ENCODE measurements at places on chromosomes 13 and 19.

DNA sequence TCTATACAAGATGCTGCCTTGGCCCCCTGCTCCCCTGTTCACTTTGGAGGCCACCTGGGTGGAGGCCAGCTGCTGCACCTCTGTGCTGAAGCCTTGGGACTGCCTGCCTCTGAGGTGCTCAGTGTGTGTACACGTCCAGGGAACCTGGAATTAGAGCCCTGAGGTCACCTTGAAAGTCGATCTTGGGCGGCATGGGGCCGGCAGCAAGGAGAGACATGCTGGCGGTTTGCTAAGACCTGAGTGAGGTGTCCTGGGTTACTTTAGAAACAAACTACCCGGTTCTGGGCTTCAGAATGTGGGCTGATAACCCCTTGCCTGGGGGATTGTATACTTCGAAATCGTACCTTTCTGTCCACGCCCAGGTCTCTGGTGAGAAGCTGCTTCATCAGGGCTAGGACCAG lies 25.5 kb downstream of the TSSK6 start:
- no peak for DNase-seq

GRCh38 chr13:110229905-110230563 lies 76.9 kb downstream of the COL4A1 start:
- no peak for DNase-seq

- no peak for DNase-seq
These were observed 10.9 kb upstream of the CERS1 start for GRCh38 chr19:18906605-18907519.

- DNase-seq, result peak; percentile 35
These were observed 4.6 kb upstream of the RFXAP start for GRCh38 chr13:36814465-36814864.

GRCh38 chr13:83733293-83733692 lies 149.0 kb downstream of the SLITRK1 start:
- DNase-seq, result no peak

DNA sequence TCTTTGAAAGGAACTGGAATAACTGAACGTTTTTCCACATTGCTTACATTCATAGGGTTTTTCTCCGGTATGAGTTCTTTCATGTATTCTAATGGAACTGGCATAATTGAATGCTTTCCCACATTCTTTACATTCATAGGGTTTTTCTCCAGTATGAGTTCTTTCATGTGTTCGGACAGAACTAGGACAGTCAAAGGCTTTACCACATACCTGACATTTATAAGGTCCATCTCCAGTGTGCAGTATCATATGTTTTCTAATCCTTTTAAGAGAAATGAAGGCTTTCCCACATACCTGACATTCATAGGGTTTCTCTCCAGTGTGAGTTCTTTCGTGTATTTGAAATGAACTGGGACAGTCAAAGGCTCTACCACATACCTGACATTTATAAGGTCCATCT lies 24.7 kb downstream of the ZNF564 start:
- DNase-seq, result no peak

GRCh38 chr13:106981051-106981450 lies 413.1 kb upstream of the ARGLU1 start:
- no peak for DNase-seq

DNA sequence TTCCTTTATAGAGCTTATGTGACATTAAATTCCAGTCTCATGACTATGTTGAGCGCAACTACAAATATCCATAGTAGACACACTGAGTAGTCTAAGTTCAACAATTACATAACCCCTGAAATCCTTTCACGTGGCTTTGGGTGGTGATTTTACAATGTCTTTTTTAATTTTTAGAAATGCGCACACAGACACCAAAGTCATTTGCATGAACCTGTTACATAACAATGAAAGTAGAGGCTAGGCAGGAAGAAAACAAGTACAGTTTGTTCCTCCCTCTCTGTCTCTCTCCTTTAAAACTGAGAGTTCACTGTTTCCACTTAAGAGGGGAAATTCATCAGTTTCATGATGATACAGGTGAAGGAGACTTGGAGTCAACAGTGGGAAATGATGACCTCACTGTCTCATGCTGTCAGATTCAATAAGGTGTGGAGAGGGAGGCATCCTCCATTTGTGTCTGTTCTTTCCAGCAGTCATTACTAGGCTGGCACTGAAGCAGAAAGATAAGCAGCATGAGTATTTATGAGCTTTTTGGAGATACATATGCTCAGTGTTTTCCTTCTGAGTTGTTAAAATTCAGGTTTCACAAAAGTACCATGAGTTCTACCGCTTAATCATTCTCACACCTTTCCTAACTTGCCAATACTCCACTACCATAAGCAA lies 201.8 kb downstream of the LHFPL6 start:
- DNase-seq, result no peak

DNA sequence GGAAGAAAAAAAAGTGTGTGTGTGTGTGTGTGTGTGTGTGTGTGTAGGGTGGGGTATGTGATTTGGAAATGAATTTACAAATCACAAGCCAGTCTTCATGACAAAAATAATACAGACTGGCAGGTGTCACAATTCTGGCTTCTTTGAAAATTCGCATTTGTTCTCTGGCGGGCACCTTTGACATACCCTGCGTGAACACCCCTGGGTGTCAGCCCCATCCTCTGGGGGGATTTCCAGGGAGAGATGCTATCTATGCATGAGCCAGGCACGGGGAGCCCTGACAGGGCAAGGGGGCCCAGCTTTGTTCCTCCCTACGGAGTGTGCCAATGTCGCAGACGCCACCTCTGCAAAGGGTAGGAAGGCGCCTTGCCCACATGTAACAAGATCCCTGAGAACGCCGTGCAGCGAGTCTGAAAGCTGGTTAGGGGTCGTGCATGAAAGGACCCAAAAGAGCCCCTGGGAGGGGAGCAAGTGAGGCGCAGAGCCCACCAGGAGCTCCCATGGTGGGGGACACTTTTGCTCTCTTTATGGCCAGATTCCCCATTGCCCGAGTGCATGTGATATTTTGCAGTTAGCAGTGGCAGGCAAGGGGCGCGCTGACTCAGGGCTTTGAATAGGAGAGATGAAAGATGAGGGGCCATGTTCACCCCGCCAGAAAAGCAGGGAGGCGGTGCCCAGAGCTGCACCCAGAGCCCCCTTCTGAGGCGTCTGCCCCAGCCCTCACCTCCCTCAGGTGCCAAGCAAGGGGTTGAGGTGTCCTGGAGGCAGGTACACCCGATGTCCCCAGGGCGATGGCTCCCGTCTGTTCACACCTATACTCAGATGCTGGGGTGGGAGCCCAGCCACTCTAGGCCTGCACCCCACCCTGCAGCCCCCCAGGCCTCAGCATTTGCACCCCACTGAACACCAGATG lies 45.3 kb downstream of the KLF2 start:
- no peak for DNase-seq

DNA sequence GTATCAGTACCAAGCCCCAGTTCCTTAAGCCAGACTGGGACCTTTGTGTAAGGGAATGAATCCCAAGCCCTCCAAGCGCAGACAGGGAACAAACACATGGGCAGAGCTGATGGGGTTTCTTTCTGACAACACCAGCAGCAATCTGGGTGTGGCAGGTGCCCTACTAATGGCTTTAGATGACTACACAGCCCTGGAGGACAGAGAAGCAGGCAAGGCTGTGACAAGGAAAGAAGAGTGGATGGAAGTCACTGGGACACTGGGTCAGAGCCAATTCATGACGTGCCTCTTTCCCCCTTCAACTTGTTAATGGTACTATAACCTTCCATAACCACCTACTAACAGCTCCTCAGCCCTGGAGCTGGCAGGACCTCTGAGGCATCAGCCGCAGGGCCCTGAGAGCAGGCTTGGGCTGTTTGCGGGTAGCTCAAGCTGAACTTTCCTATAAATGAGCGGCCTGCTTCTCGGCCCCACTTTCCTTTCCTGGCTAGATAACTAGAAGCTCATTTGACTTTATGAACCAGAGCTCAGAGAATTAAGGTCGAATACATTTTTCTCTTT lies 38.9 kb downstream of the RASL11A start:
- no peak for DNase-seq

- no peak for DNase-seq
These were observed 3.1 kb downstream of the PPP1R14A start for GRCh38 chr19:38252941-38253691.

DNA sequence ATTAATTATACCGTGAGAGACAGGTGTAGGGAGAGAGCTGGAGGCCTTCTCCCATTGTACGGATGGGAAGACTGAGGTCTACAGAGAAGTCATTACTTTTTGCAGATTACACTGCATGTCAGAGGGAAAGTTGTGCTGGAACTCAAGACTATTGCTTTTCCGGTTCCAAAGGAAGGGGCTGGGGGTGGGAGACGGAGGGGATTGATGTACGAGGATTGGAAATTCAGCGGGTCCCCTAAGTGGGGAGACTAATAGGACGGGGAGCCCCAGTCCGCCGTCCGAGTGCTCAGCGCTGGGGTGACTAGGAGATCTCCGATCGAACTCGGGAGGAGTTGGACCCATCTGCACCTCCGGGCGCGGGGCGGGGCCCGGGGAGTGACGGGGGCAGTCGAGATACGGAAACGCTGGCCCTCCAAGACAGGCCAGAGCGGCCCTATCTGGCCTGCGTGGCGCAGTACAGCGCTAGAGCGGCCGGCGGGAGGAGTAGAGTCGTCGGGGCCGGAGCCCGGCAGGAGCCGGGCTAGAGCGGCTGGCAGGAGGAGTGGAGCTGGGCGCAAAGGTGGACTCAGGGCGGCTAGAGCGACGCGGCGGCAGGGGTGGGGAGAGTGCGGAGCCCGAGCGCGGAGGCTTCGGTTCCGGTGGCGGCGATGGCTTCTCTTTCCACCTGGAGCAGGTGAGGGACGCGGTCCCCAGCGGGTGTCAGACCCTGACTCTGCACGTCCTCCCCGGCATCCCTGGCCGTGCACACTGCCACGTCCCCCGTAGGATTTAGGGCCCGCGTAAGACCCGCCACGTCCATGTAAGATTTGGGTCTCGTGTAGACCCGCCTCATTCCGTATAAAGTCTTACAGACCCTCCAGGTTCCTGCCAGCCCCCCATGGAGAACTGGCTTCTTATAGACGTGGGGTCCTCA lies 1.1 kb downstream of the ARHGEF1 start:
- DNase-seq, result peak; percentile 97

DNA sequence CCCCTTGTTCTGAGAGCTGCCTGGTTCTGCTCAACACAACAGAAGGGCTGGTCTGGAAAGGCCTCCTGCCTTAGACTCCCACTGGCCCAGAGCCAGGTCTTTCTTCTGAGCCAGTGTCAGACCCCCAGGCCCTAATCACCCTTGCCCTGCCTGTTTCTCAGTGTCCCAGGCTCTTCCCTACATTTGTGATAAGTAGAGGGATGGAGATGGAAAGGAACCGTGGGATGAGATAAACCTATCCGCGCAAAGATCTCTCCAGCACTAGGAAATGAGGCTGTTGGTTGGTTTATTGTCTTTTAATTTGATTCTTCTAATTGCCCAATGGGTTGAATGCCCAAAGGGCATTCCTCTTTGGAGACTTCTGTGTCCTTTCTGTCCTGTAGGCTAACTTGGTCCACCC lies 470.0 kb downstream of the TSHZ3 start:
- no peak for DNase-seq

DNA sequence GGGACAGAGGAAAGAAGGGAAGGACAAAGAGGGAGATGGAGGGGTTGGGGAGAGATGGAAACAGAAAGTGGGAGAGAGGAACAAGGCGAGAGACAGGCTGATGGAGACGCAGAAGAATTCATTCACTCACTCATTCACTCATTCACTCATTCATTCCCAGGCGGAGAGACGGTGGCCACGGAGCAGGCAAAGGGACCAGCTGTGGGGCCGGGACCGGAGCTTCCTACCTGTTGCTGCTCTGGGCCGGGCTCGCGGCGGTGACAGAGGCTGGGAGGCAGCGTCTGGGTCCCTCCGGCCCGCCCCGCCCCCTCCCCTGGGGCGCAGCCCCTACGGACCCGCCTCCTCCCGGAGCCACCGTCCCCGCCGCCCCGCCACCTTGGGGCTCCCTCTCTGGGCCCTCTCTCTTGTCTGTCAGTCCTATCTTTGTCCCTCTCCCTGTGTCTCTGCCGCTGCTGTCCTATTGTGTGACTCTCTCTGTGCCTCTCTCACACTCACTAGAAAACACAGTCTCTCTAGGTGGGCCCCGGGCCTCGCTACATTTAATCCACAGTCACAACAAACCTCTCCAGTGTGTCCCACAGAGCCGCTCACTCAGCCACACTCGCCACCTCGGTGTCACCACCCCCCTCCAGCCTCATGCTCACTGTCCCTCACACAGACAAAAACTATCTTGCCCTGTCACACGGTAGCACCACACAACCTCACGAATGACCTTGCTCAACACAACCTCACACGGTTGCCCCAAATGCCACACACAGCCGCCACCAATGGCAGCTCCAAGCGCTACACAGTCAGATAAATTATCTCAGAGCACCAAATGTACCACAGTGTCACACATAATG lies at the start of gene GNG8:
TSS of gene GNG8 (minus strand) at position 283 of the 842 bp plus-strand sequence. CDS start 1,520 bp downstream, outside the sequence.
- DNase-seq, result no peak

- DNase-seq, result no peak
These were observed 23.0 kb upstream of the ISYNA1 start for GRCh38 chr19:18460900-18461299.

- no peak for DNase-seq
These were observed 21.2 kb downstream of the SPRYD7 start for GRCh38 chr13:49914947-49915346.

DNA sequence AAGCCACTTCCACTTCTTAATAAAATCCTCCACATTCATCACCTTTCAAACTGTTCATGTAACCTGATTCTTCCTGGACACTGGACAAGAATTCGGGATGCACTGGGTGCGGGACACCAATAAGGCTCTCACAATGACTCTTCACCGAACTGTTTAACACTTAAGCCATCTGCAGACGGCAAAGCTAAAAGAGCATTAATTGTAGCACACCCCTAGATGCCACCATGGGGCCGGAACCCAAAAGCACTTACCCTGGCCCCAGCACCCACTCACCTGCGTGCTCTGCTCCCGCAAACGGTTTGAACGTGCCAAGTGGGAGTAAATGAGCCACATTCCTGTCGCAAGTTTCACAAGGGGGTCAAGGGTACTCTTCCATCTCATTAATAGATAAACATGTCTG lies 254.3 kb upstream of the PRR20A start:
- DNase-seq, result peak; percentile 62

DNA sequence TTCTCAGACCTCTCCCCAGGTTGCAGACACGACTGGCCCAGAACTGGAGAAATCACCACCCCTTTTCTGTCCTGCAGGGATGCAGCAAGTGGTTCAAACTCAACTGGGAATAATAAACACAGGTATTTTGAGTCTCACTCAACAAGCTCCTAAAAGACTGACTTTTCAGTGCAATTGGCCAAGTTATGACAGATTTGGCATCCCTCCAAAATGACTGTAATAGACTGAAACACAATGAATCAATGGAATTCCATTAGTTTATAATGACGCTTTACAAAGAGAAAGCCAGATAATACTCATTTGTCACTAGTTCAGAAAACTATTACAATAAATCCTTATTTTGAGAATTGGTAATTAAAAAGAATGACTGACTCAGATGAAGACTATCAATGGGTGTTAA lies 38.1 kb downstream of the MIPEP start:
- no peak for DNase-seq

GRCh38 chr19:45766869-45767346 lies 2.1 kb downstream of the SIX5 start:
- DNase-seq, result no peak

Measured in NCI-H1105 treated with DMSO at 0.1 percent for 48 hours (cell line).